ENCODE measurements at places on chromosomes 3 and 15.
A peak's percentile ranks its signal among the peaks of the same experiment; 100 is the strongest.

DNA sequence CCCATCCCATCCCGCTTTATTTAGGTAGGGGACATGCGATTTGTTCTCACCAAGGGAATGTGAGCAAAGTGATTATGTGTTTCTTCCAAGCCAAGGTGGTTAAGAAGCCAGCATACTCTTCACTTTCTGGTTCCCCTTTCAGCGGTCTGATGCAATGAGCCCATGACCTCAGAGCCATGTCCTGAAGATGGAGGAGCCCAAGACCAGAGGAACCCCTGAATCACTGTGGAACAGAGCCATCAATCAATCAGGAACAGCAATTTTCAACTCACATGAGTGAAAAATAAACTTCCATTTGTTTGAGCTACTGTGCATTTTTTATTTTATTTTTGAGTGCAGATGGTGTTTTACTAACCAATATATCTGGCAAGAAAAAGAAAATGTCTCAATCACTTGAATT is 10.8 kb downstream of the THRB start:
- no peak for DNase-seq

GRCh38 chr15:38414357-38414756 is 39.6 kb upstream of the FAM98B start:
- peak; percentile 79 for DNase-seq

GRCh38 chr3:12961007-12961696 is 112.1 kb downstream of the IQSEC1 start:
- DNase-seq = no peak

DNA sequence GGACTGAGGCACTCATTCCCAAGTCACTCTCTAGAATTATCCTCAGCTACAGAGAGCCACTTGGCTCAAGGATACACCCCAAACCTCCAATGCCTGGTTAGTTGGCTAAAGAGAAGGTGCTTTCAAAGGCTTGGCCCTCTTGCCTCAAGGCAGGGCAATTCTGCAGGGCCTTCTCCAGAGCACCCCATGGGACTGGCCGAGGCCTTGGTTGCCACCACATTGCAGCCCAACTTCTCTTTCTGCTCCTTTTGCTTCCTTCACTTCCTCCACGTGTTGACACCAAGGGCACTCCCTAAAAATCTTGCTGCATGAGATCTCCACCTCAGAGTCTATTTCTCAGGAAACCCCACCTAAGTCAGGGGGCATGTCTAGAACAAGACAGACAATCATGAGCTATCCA is 36.7 kb downstream of the MEGF11 start:
- DNase-seq = no peak

DNA sequence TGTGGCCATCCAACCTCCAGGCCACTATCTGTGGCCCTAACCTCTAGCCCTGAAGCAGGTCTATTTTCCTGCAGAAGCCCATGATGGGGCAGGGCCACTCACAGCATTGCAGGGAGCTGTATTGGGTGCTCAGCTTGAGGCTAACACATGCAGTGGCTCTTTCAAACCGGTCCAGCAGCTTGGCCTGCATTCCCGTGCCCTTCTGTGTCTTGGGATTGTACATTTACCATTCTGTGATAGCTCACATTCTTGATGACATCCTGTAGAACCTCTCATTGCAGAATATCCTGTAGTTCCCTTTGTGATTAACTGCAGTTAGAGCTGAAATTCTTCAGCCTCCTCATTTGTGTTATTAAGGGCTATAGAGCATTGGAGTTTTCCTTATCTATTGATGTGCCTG is 60.8 kb upstream of the ANKRD34C start:
- DNase-seq = no peak

GRCh38 chr15:51007131-51007666 is 87.5 kb downstream of the TNFAIP8L3 start:
- no peak for DNase-seq

DNA sequence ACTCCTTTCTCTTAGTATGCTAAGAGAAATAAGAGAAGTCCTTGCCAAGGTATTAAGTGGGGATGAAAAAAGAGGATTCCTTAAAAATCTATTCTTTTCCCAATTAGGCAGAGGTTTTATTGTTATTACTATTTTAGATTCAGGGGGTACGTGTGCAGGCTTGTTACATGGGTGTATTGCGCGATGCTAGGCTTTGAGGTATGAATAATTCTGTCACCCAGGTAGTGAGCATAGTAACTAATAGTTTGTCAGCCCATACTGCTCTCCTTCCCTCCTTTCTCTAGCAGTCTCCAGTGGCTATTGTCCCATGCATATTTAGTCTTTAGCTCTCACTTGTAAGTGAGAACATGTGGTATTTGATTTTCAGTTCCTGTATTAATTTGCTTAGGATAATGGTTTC is 83.9 kb downstream of the LEKR1 start:
- DNase-seq = no peak

- DNase-seq = no peak
Measured at GRCh38 chr3:130814691-130815472, 68.3 kb upstream of the PIK3R4 start.

- no peak for DNase-seq
Measured at GRCh38 chr3:59246719-59247401, 197.0 kb upstream of the CFAP20DC start.

GRCh38 chr3:52402101-52402521 is 42.8 kb downstream of the SEMA3G start:
- no peak for DNase-seq

GRCh38 chr15:23750179-23750578 is 63.1 kb upstream of the NDN start:
- DNase-seq = no peak

DNA sequence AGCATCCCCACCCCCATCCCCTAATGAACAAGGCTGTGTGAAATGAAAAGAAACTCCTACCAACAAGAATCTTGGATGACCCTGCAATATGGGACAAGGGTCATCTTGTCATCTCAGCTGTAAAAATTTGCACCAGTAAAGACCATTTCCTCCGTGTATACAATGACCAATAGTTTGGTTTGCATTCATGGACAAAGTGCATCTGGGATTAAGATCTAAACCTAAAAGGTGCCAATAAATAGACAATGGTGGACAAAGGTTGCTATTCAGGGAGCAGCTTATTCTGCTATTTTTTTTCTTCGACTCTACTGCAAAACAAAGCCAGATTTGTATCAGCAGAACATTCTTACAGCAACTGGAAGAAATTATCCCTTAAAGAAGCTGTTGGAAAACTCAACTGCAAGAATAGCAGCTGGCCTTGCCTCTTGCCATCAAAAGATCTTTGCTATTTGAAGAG is 8.0 kb downstream of the MGLL start:
- no peak for DNase-seq
